ENCODE measurements at places on chromosomes 1 and 21. TPM values are rescaled to one million over a fixed set of nuclear protein-coding genes. Genes with fewer than 3 reads are reported as not detected.

DNA sequence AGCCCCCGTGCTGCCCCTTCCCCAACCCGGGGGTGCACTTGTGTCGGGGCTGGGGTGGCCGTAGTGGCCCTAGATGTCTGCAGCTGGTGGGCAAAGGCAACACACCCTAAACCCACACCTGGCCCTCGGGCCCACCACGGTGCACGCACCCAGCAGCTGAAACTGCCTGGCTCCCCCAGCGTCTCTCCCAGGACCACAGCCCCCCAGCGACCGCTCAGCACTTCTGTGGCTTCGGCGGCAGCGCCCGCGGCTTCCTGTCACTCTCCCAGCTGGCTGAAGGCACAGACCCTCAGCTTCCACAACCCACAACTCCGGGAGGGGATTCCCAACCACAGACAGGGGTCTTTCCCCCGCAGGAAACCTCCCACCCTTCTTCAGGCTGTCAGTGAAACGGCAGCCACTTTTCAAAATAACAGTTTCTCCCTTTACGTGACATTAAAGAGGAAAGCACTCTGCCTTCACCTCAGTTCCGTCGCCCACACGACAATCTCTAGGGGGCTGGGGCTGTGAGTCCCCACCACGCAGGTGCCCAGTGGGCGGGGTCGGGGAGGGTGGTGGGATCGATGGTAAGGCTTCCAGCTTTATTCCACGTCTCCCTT is 40.7 kb upstream of the COL6A2 start:
- no peak for DNase-seq
- no peaks in the 10 kb centered on the region for H3K27me3 ChIP-seq
- H3K27ac ChIP-seq = peak overlapping the region; percentile 96
- no peak overlapping the region for H3K4me3 ChIP-seq
- H3K4me1 ChIP-seq = peaks cover 68% of the 10 kb centered on the region

DNA sequence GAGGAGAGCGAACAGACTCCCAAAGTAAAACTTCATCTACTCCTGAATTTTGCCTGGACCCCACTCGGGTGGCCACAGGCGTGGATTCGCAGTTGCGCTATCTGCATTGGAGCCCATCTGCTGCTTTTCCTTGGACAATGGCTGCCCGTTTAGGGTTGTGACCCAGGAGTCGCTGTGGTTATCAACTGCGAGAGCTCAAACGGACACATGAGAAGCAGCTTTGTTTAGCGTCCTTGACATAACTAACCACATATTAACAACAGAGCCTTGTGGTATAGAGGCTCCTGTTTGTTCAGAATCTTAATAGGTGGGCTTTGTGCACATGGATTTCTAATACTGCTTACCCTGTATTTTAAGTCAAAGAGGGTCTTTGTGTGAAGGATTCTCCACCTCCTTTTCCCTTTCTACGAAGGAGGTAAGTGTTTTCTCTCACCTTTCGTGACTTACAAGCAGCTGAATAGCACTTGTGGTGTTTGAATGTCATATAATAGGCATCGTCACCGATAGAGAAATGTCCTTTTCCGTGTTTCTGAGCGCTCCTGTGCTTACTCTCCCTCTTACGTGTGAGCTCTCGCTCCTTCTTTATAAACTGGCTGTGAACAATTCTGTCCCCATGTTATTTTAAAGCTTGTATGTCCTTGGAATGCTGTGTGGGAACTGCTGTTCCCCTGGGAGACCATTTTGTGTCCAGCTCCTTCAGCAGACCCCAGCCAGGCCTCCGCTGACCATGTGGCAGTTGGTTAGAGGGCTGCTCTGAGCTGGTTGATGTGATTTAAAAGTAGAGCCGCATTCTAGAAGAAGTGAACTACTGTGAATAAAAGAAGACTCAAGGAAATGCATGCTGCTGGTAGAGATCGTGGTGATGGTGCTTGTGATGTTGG is 441.4 kb downstream of the RPS6KC1 start:
- H3K36me3 ChIP-seq = no peaks in the 10 kb centered on the region
- H3K4me1 ChIP-seq = no peaks in the 10 kb centered on the region
- no peak overlapping the region for H3K27ac ChIP-seq
- H3K27me3 ChIP-seq = no peaks in the 10 kb centered on the region
- DNase-seq = peak; percentile 91

GRCh38 chr1:14782741-14783591 is 184.5 kb downstream of the KAZN start:
- no peak for DNase-seq
- H3K27ac ChIP-seq = no peak overlapping the region
- H3K36me3 ChIP-seq = no peaks in the 10 kb centered on the region
- no peak overlapping the region for H3K4me3 ChIP-seq

DNA sequence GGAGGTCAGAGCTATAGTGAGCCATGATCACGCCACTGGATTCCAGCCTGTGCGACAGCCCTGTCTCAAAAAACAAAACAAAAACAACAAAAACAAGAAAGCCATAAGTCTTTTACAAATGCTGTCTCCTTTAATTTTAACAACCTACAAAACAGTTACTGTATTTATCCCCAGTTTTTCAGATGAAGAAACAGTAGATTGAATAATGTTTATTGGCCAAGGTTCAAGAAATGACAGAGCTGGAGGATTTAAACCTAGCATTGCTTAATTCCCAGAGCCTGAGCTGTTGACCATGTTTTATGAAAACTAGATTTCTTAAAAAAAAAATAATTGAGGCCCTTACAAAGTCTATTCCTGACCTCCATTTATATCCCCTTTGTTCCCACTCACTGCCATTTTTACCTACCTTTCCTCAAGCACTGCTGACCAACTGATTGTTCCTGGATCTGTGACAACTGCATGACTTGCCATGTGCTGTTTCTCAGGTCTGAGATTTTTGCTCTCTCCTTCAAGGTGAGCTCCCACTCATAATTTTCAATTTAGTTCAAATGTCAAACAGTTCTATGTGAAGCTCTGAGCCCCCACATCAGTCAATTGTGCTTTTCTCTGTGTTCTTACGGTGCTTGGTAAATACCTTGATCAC is 140.8 kb downstream of the CHRM3 start:
- H3K4me1 ChIP-seq = peaks cover 29% of the 10 kb centered on the region
- no peak for DNase-seq
- H3K36me3 ChIP-seq = no peaks in the 10 kb centered on the region

DNA sequence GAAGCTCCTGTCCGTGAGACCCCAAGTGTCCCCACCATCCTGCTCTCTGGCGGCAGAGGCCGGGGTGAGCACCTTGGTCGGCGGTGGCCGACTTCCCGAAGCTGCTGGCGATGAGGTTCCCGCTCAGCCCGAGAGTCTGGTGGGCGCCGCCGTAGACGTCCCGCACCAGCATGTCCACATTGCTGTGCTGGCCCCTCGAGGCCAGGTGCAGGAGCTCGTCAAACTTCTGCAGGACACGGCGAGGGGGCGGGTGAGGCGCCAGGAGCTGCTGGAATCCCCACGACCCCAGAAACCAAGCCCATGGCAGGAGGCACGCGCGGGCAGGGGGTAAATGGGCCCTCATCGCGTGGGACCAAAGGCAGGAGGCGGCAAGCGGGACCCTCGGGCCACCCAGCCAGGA is 6.7 kb downstream of the PANK4 start:
- peaks cover 19% of the 10 kb centered on the region for H3K4me1 ChIP-seq
- no peaks in the 10 kb centered on the region for H3K27me3 ChIP-seq
- no peak overlapping the region for H3K4me3 ChIP-seq
- peaks cover 70% of the 10 kb centered on the region for H3K36me3 ChIP-seq
- H3K27ac ChIP-seq = no peak overlapping the region

- H3K36me3 ChIP-seq = no peaks in the 10 kb centered on the region
- H3K4me1 ChIP-seq = no peaks in the 10 kb centered on the region
- H3K4me3 ChIP-seq = no peak overlapping the region
- no peak for DNase-seq
Measured at GRCh38 chr1:63601061-63601460, 7.8 kb downstream of the PGM1 start.

- no peaks in the 10 kb centered on the region for H3K27me3 ChIP-seq
- DNase-seq = no peak
- no peaks in the 10 kb centered on the region for H3K4me1 ChIP-seq
- H3K4me3 ChIP-seq = no peak overlapping the region
Measured at GRCh38 chr1:20680269-20680668, 19.1 kb upstream of the DDOST start.

GRCh38 chr1:200226268-200226968 is 183.4 kb downstream of the ZNF281 start:
- no peak overlapping the region for H3K4me3 ChIP-seq
- no peaks in the 10 kb centered on the region for H3K4me1 ChIP-seq
- DNase-seq = no peak
- no peaks in the 10 kb centered on the region for H3K36me3 ChIP-seq
- H3K27me3 ChIP-seq = peaks cover 4% of the 10 kb centered on the region

- peak; percentile 75 for DNase-seq
- H3K27me3 ChIP-seq = no peaks in the 10 kb centered on the region
- H3K4me1 ChIP-seq = no peaks in the 10 kb centered on the region
- no peak overlapping the region for H3K4me3 ChIP-seq
- no peaks in the 10 kb centered on the region for H3K36me3 ChIP-seq
Measured at GRCh38 chr1:232036181-232036933, 409.8 kb downstream of the DISC1 start.

GRCh38 chr1:174337000-174337681 is 110.6 kb upstream of the GPR52 start:
- no peak overlapping the region for H3K27ac ChIP-seq
- DNase-seq = no peak
- H3K4me1 ChIP-seq = no peaks in the 10 kb centered on the region
- H3K4me3 ChIP-seq = no peak overlapping the region

- H3K27me3 ChIP-seq = no peaks in the 10 kb centered on the region
- H3K4me1 ChIP-seq = no peaks in the 10 kb centered on the region
- H3K27ac ChIP-seq = no peak overlapping the region
- no peak for DNase-seq
- no peaks in the 10 kb centered on the region for H3K36me3 ChIP-seq
- no peak overlapping the region for H3K4me3 ChIP-seq
Measured at GRCh38 chr1:246104927-246105326, 402.2 kb downstream of the SMYD3 start.

GRCh38 chr1:143611159-143611558 is 360.6 kb downstream of the FAM72C start:
- no peak overlapping the region for H3K27ac ChIP-seq
- H3K36me3 ChIP-seq = no peaks in the 10 kb centered on the region
- H3K4me3 ChIP-seq = no peak overlapping the region
- no peaks in the 10 kb centered on the region for H3K27me3 ChIP-seq
- no peaks in the 10 kb centered on the region for H3K4me1 ChIP-seq

- DNase-seq = no peak
- no peaks in the 10 kb centered on the region for H3K27me3 ChIP-seq
Measured at GRCh38 chr1:50976111-50976889, 6.3 kb downstream of the CDKN2C start.

- H3K4me1 ChIP-seq = no peaks in the 10 kb centered on the region
- H3K27ac ChIP-seq = no peak overlapping the region
- H3K4me3 ChIP-seq = no peak overlapping the region
- DNase-seq = no peak
- H3K27me3 ChIP-seq = no peaks in the 10 kb centered on the region
- no peaks in the 10 kb centered on the region for H3K36me3 ChIP-seq
Measured at GRCh38 chr21:31011412-31011811, 26.9 kb downstream of the KRTAP19-8 start.

DNA sequence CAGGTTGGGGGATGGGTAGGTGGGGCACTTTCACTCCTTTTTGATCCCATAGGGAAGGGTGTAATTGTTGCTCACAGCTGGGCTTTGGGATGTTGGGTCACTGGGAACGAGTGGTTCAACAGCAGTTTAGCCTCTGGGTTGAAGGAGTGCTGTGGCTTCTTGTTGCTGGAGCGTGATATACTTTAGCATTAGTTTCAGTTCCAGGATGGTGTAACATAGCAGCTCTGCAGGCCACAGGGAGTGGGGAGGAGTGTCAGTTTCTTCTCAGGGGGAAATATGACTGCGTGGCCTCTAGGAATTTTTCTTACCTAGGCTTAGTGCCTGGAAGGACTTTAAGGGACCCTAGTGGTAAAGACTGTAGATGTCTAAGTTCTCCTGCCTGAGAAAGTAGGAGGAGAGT is 1105.3 kb upstream of the TMPRSS15 start:
- no peak overlapping the region for H3K27ac ChIP-seq
- H3K36me3 ChIP-seq = no peaks in the 10 kb centered on the region
- H3K27me3 ChIP-seq = no peaks in the 10 kb centered on the region

DNA sequence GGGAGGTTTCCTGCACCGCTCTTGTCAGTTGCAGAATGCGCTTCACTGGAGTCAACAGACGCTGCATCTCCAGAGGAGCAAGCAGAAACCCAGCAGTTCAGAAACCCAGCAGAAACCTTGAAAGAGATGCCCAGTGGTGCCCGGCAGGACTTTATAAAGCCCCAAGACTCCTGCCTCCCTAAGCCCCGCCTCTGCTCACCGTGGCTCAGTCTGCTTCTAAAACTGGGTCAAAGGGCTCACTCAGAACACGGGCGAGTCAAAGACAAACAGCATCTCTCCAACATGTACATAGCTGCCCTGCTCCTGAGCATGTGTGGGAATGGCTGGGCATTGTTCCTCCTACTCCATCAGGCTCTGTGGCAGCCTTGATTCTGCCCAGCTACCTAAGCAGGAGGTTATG is at the start of gene HMGCS2:
HMGCS2 (minus strand) TSS at position 128 of the 400 bp plus-strand sequence; CDS start at position 67, 61 bp downstream.
- H3K27me3 ChIP-seq = no peaks in the 10 kb centered on the region
- no peaks in the 10 kb centered on the region for H3K36me3 ChIP-seq
- peaks cover 23% of the 10 kb centered on the region for H3K4me1 ChIP-seq
- H3K4me3 ChIP-seq = no peak within 1 kb of the TSS
- no peak within 1 kb of the TSS for H3K27ac ChIP-seq

GRCh38 chr1:177106614-177107365 is 57.7 kb downstream of the ASTN1 start:
- no peak overlapping the region for H3K27ac ChIP-seq
- H3K27me3 ChIP-seq = no peaks in the 10 kb centered on the region
- no peaks in the 10 kb centered on the region for H3K36me3 ChIP-seq
- H3K4me1 ChIP-seq = no peaks in the 10 kb centered on the region
- no peak for DNase-seq

DNA sequence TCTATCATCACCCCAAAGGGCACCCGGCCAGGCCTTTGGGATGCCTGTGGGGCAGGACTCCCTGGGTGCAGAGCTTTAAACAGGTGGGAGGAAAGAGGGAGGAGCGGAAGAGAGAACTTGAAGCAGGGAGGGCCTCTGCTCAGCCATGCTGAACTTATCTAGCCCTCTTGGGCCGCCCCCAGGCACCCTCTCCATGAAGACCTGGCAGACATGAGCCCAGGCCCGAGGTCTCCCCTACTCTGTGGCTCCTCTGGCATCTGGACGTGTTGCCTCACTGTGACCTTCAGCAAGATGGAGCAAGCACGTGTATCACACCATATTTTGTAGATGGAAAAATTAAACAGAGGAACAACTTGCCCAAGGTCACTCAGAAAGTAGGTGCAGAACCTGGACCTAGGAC is 711.4 kb downstream of the MATN1 start:
- H3K27me3 ChIP-seq = no peaks in the 10 kb centered on the region
- no peaks in the 10 kb centered on the region for H3K4me1 ChIP-seq
- H3K4me3 ChIP-seq = no peak overlapping the region
- H3K27ac ChIP-seq = no peak overlapping the region
- peak; percentile 53 for DNase-seq

GRCh38 chr1:15459771-15460707 is 3.5 kb downstream of the CELA2A start:
- no peak for DNase-seq
- no peak overlapping the region for H3K27ac ChIP-seq
- H3K4me1 ChIP-seq = peaks cover 11% of the 10 kb centered on the region

HMCN1 gene
- total RNA-seq = 87.9 TPM

KCNJ6 gene
- not detected for total RNA-seq

C4BPA gene
- total RNA-seq = 0.52 TPM

AUNIP gene
- total RNA-seq = not detected

CRP gene
- 0.17 TPM for total RNA-seq

COL9A2 gene
- total RNA-seq = 2.5 TPM

PTGER3 gene
- 34.8 TPM for total RNA-seq

TRNAU1AP gene
- total RNA-seq = 23.3 TPM

WLS gene
- 228 TPM for total RNA-seq
